ENCODE measurements at places on chromosomes 1 and 21.

DNA sequence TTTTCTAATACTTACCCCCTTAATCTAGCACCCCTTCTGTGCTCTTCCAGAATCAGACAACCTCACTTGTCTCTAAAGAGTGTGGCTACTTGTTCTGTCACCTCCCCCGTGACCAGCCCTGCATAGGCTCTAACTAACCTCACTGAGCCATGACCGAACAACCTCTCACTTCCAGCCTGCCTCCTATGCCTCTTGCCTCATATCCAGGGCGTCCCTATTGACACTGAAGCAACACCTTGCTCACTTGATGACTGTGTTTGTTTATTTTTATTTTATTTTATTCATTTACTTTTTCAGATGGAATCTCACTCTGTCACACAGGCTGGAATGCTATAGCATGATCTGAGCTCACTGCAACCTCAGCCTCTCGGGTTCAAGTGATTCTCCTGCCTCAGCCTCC lies 235.1 kb upstream of the B3GALT2 start:
- DNase-seq: no peak

DNA sequence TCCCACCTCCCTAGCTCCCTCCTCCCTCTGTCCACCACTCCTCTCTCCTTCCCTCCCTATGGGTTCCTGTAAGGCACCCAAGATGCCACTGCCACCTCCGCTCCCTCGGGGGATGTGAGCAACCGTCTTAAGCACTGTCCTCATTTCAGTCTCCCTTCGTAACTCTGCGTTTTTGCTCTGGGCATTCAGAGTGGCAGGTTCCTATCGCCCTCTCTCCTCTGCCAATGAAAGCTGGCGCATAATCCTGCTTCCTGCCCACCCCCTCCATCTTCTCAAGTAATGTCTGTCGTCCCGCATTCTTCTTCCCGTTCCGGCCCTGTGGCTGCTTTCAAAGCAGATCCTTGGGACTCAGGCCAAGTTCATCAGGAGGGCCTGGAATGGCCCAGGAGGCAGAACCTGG lies 253.9 kb upstream of the TMEM51 start:
- DNase-seq: no peak

DNA sequence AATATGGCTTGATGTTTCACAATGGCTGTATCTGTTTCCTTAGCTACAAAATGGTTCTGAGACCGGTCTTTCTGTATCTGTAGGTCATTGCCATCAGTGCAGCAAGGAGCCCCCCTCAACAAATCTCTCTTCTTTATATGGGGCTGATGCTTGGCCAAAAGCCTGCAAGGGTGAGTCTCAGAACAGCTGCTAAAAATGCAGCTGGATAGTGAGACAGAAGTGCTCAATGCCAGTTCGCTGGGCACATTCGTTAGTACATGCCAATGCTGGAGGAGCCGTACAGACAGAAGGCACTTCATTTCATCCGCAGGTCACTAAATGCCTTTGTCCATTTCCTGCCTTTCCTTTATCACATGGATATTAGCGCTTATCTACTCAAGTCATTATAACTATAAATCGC lies 67.3 kb downstream of the RUNX1 start:
- no peak for DNase-seq

- DNase-seq: peak; percentile 29
Measured at GRCh38 chr1:40592107-40592803, 60.8 kb downstream of the ZNF684 start.

DNA sequence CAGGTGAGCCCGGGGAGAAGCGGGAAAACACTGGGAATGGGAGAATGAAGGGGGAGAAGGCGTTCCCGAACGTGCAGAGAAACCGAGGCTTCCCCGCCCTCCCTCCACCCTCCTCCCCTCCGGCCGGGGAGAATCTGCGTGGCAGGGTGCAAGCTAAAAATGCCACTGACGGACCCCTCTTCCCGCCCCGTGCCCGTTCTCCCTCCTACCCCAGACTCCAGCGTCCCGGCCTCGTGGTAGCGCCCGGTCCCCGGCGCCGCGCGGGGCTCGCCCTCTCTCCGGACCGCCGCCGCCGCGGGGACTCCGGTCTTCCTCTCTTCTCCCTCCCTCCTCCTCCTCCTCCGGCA lies 81.6 kb upstream of the AK4 start:
- DNase-seq: no peak

DNA sequence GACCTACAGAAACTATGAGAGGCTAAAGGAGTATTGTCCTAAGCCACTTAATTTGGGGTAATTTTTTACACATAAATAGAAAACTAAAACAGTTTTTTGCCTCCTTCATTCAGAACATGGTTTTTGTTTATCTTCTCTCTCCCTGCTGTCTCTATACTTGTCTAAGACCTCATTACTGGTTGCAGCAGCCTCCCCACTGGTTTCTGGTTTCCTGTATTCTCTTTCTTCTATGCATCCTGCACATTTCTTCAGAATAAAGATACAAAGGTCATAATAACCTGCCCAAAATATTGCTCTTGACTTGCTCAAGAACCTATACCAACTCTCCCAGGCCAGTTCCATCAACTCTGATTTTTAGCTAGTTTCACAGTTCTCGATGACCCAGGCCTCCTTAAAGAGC lies 19.8 kb upstream of the BOLA1 start:
- no peak for DNase-seq

- DNase-seq: no peak
Measured at GRCh38 chr1:25145775-25146393, 86.4 kb downstream of the SYF2 start.

DNA sequence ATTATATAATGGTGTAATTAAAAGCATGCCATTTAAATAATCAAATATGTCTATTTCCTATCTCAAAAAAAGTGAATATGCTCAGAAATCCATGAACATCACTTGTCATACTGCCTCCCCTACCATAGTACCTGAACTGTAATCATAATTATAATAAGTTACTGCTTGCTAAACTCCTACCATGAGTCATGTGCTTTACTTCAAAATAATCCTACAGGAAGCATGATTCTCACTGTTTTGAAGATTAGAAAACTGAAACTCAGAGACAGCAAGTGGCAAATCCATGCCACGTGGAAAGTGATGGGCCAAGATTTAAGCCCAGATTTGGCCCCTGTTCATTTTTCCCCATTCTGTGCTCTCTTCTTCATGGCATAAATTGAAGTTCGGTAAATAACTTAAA lies 5.2 kb downstream of the LRRC7 start:
- no peak for DNase-seq

DNA sequence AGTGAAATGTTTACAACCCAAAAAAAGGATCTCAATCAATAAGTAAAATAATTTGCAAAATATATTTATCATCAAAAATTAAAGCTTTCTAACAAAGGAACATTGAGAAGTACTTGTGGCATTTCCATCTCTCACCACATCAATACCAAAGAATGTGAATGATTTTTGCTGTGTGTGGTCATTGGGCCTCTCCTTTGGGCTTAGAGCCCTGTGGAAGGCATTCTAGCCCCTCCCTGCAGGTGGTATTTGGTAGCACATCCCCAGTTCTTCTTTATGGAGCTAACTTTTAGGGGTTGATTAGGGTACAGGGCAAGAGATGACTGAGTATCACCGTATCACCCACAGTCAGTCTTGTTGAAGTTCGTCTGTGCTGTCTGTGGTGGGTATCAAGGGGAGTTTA lies 294.1 kb upstream of the SGIP1 start:
- no peak for DNase-seq

GRCh38 chr1:9239622-9240401 lies 5.2 kb downstream of the H6PD start:
- no peak for DNase-seq

DNA sequence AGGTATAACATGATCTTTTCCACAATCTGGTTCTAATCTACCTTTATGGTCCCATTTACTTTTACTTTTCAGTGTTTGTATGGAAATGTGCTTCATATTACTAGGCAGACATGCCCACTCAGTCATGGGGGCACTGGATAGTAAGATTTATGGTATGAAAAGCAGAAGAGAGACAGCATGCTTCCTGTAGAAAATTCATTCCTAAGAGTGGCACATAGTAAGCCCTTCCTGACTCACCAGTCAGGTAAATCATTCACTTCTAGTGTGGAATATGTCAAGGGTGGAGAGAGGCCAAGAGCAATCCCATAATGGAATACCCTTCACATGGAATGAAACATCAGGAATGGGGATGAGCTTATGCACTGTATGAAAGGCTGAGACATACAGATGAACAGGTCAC lies 49.5 kb upstream of the BCL10 start:
- no peak for DNase-seq

GRCh38 chr1:36597514-36597913 lies 114.8 kb upstream of the CSF3R start:
- DNase-seq: no peak

DNA sequence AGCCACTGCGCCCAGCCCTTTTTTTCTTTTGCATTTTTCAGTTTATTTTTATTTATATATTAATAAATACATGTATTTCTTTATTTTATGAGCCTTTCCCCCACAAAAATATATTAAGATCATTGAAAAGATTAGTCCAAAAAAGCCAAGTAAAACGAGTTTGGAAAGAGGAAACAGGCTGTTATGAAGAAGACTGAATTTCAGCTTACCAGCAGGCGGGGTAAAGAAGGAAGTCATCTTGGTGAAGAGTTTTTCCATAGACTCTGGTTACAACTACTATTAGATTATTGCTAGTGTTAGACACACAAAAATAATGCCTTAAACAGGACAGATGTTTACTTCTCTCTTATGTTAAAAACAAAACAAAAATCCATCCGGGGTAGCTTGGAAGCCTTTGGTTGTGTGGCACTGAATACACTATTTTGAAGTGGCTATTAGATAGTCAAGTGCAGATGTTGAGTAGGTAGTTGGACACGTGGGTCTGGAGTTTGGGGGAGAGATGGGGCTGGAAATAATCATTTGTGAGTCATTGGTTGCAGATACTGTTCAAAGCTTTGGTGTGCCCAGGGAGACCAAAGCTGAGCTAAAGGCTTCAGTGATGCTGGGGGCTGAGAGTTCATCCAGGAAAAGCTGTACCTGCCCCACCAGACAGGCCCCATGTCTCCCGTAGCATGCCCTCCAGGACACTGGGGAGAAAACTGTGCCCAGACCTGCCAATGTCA lies 8.7 kb upstream of the LRRC71 start:
- no peak for DNase-seq

DNA sequence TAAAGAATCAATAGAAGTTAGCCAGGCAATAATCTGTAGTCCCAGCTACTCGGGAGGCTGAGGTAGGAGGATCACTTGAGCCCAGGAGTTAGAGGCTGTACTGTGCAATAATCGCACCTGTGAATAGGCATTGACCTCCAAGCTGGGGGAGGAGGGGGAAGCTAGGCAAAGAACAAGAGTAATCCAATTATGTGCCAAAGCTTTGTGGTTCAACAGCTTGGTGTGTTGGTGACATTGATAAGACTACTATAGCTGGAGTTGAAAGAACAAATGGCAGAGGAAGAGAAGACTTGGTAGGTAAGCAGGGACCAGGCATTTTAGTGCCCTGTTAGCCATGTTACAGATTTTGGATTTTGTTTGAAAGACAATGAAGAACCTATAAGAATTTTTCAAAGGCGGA lies 2.1 kb upstream of the TMCO2 start:
- DNase-seq: no peak

DNA sequence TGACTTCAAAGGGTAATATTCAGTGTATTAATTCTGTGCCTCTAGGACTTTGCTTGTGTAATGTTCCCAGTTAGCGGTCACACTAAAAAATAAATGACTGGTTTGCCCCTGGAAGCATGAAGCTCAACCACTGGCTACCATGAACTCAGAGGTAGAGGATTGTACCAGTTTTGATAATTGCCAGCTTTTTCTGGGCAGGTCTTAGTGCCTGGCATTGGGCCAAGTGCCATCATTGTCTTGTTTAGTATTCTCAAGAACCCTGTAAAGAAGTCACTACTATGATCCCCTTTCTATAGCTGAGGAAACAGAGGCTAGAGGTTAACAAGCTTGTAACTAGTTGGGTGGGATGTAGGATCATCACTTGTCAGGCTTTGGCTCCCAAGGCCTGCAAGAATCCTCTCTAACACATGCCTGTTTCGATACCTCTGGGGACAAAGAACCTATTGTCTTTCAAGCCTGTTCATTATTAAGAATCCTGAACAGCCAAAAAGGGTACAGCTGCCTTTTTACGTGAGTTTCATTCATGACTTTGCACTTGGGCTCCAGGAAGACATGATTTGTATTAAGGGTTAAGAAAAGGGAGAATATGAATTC lies 121.9 kb upstream of the JUN start:
- DNase-seq: no peak

- DNase-seq: no peak
Measured at GRCh38 chr1:157245823-157246222, 107.6 kb upstream of the ETV3 start.

DNA sequence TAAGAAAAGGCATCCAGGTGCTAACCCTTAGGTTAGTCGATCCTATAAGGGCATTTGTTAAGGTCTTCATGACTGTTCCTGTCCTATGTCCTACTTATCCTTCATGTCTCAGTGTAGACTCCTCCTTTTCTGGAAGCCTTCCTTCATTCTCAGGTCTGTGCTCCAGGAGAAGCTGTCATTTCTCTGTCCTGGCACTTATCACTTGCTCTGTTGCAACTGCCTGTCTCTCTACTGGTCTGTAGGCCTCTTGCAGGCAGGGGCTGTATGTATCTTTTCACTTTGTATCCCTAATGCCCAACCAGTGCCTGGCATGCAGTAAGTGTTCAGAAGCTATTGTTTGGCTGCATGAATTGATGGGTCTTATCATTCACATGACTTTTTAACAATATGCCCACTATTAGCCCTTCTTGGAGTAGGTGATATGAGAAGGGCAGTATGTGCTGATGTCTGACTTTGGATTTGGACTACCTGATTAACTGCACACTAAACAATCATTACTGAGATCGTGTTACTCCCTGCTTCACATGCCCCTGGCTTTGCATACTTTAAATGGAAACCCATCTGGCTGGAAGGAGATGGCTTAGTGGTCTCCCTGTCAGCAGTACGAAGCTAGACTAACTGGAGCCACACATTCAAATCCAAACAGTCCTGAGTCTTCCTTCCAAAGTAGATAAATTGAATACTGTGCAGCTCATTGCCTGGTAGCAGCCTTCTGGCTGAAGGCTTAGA lies 88.8 kb downstream of the RGL1 start:
- no peak for DNase-seq

DNA sequence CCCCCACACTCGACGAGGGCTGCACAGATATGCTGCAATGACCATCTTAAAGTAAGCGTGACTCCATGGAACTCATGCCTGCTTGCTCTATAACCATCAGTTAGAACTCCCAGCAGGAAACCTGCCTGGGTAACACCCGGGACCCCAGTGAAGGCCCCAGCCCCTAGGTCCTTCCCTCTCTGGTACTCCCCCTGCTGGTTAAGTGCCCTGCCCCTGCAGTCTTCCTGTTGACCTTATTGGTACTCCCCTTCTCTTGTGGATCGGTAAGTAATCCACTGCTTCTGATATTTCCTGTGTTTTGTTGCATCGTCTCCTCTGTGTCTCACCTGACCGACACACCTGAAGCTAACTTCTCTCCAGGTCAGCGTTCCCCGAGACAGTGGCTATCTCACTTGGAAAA lies 104.8 kb upstream of the COG2 start:
- no peak for DNase-seq

- DNase-seq: no peak
Measured at GRCh38 chr21:42637267-42638041, 16.0 kb upstream of the PDE9A start.

- no peak for DNase-seq
Measured at GRCh38 chr21:41483415-41483814, 24.5 kb downstream of the TMPRSS2 start.
